ENCODE measurements at places on chromosomes 11 and 22. TPM values are rescaled to one million over a fixed set of nuclear protein-coding genes. Genes with fewer than 3 reads are reported as not detected.

The RFPL3 gene
- total RNA-seq: not detected

The OPCML gene
- not detected for total RNA-seq

GRCh38 chr11:21307874-21308273, 638.5 kb downstream of the NELL1 start:
- H3K36me3 ChIP-seq: no peaks in the 10 kb centered on the region
- H3K27ac ChIP-seq: no peak overlapping the region
- DNase-seq: no peak
- no peaks in the 10 kb centered on the region for H3K27me3 ChIP-seq
- no peak overlapping the region for H3K4me3 ChIP-seq
- H3K4me1 ChIP-seq: no peaks in the 10 kb centered on the region

DNA sequence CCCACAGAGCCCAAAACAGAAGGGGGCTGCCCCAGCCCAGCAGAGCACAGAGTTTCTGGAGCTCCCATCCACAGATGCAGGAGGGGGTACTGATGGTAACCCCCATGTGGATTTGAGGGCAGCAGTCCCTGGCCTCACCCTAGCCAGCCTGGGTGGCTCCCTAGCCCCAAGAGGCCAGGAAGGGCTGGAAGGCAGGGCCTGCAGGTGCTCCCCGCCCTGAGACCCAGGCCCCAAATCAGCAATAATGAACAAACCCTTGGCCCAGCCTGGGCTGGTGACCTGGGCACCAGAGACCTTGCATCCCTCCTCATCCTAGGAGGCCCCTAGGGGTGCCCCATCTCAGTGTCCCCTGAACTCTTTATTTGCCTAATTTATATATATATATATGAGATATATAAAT, 61.6 kb downstream of the MORC2 start:
- no peak overlapping the region for H3K4me3 ChIP-seq
- no peak overlapping the region for H3K27ac ChIP-seq
- no peaks in the 10 kb centered on the region for H3K27me3 ChIP-seq
- no peaks in the 10 kb centered on the region for H3K4me1 ChIP-seq

- peak overlapping the region; percentile 56 for H3K27ac ChIP-seq
- peaks cover 47% of the 10 kb centered on the region for H3K36me3 ChIP-seq
- H3K4me1 ChIP-seq: peaks cover 28% of the 10 kb centered on the region
- no peak overlapping the region for H3K4me3 ChIP-seq
- H3K27me3 ChIP-seq: no peaks in the 10 kb centered on the region
- DNase-seq: no peak
These were observed 100.3 kb downstream of the CCDC83 start for GRCh38 chr11:85955531-85955930.
